ENCODE measurements at places on chromosomes 13 and 19. TPM values are rescaled to one million over a fixed set of nuclear protein-coding genes. Genes with fewer than 3 reads are reported as not detected.

DNA sequence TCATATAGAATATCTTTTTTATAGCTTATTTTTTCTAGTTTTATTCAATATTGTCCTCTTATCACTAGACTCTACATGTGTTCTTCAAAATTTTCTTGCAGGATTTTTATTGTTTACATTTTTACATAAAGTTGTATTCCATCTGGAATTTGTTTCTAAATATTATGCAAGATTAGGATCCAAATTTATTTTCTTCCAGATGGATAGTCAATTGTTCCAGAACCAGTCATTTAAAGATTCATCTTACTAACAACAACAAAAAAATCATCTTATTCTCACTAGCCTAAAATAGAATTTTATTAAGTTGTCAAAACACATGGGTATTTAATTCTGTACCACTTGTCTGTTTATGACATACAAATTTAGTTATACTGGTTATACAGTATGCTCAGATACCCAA is 390.4 kb upstream of the GPC6 start:
- DNase-seq = no peak

- no peak for DNase-seq
These were observed 20.0 kb downstream of the CNFN start for GRCh38 chr19:42370068-42370520.

- no peak for DNase-seq
These were observed 122.1 kb downstream of the COG6 start for GRCh38 chr13:39777527-39778061.

DNA sequence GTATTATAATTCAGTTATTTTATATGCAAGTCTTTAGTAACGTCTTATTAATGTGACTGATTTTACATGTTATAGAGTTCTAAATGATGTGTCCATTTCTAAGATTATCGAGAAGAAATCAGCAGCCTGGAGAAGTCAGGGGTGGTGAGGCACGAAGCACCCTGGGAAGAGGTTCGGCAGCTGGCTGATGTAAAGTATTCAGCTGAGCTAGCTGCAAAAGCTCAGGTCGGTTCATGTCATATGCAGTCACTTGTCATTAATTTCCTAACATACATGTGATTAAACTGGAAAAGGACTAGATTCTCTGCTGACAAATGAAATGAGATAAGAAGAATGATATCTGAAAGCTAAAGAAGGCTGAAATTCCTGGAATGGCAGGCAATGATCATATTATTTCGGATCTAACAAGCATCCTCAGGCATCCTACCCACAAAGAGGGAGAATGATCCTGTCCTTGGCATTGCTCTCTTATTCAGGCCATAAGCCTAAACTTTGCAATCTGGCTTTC is 383.0 kb upstream of the SLITRK1 start:
- DNase-seq = no peak

DNA sequence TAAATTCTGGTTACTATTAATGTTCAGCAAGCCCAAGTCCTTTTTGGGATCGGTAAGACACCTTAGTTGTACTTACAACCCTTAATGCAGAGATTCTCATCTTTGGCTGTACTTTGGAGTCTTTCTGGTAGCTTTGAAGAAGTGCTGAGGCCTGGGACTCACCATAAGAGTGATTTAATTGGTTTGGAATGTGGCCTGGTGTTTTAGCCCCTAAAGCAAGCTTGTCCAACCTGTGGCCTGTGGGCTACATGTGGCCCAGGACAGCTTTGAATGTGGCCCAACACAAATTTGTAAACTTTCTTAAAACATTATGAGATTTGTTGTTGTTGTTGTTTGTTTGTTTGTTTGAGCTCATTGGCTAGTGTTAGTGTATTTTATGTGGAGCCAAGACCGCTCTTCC is 215.3 kb downstream of the ZIC5 start:
- no peak for DNase-seq

DNA sequence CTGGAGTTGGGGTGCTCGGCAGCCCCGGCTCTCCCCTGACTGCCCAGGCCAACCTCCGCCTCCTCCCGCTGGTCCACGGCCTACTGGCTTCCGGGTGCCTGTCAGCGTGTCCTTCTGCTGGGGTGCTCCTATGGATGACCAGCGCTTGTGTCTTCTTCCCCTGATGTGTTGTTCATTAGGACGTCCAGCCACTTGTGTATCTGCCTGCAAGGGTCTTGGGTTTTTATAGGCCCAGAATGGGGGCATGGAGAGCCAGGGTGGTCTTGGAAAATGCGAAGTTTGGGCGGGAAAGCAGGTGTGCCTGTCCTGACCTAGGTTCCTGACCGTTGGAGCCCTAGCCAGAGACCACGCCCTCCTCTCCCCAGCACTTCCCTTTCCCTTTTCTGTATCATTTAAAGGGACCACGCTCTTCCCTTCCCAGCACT is 139.8 kb downstream of the SLITRK5 start:
- no peak for DNase-seq

DNA sequence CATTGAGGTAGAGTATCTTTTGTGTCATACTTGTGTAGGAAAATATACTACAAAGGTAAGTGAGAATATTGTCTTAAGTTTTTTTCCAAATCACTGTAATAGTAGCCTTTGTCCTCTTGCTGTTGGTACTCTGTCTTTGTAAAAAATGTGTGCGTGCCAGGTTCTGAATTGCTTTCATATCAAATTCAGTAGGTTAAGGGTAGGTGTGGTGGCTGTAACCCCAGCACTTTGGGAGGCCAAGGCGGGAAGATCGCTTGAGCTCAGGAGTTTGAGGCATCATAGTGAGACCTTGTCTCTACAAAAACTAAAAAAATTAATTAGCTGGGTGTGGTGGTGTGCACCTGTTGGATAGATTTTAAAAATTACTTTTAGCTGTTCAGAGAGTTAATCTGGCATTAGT is 46.6 kb downstream of the GARRE1 start:
- no peak for DNase-seq

NUDT15 gene
- 36.0 TPM for total RNA-seq

KLK4 gene
- total RNA-seq = not detected

PCSK4 gene
- 9.8 TPM for total RNA-seq

MEGF8 gene
- 19.3 TPM for total RNA-seq

All from Caco-2 (cell line).